ENCODE measurements at places on chromosomes 3 and 15. TPM values are rescaled to one million over a fixed set of nuclear protein-coding genes. Genes with fewer than 3 reads are reported as not detected.

- no peak for DNase-seq
Measured at GRCh38 chr15:100928632-100929280, 9.6 kb downstream of the LRRK1 start.

GRCh38 chr15:99753066-99753465 lies 19.8 kb upstream of the LYSMD4 start:
- DNase-seq, result no peak

- DNase-seq, result no peak
Measured at GRCh38 chr15:98745650-98746374, 97.5 kb downstream of the IGF1R start.

DNA sequence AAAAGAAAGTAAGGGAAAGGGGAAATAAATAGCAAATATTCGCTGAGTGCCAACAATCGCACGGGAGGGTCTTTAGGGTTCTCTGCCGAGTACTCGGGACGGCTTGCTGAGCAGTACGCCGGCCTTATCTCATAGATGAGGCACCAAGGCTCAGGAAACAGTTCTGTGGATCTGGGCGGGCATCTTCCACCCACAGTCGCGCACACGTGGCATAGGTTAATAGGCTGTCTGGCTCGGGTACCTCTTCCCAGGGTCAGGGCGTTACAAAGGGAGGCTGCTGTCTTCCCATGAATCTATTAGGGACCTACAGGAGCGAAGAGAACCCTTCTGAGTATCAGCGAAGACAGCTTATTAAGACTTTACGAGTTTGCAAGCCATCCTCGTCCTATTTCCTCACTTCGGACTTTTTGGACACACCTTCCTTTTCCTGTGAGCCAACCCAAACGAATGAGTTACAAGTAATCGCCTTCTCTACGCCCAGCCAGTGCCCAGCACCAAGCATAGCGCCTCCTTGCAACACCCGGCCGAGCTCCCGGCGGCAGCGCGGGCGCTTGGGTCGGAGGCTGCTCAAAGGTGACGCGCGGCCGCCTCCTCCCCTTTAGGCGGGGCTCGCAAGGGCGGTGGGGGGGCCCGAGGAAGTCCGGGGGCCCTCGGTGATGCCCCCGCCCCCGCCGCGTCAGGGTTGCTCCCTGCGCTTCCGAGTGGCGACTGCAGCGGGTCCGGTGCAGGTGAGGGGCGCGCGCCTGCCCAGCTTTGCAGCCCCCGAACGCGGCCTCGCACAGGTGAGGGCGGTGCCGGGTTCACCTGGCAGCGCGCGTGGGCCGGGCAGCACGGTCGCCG lies at the start of gene MCTP2:
Gene MCTP2 (plus strand): TSS at position 679 of the 840 bp plus-strand sequence. CDS start 66,705 bp downstream, outside the sequence.
- DNase-seq, result peak; percentile 62

Gene CEP70
- 22.3 TPM for total RNA-seq

Gene GHSR
- not detected for total RNA-seq

Gene SLC9C1
- total RNA-seq, result not detected

Gene SI
- total RNA-seq, result not detected

Gene CPN2
- 27.7 TPM for total RNA-seq

Gene CEMIP
- total RNA-seq, result 1.9 TPM

Data from HepG2 (cell line).